ENCODE measurements at places on chromosomes 2 and 18.
A peak's percentile ranks its signal among the peaks of the same experiment; 100 is the strongest.

DNA sequence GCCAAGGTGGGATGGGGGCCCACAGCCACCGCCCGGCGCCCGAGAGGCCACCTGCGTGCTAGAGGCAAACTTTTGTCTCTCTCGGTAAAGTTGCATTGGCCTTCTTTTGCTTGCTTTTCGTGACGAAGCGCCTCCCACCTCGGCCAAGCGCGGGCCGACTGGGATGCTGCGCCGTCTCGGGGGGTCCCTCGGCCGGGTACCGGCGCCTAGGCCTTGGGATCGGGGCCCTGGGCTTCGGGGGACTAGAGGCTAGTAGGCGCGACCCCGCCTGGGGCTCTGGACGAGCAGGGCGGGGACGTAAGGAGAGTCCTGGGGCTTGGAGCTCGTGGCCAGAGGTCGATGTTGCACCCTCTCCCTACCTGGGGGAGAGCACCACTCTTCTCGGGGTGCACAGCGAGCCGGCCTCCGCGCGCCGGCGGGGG is 545 bp downstream of the GLI2 start:
- DNase-seq = no peak

GRCh38 chr2:16438613-16439321 is 226.9 kb downstream of the CYRIA start:
- DNase-seq = no peak

GRCh38 chr2:88657131-88657530 is 29.9 kb upstream of the EIF2AK3 start:
- DNase-seq = no peak

DNA sequence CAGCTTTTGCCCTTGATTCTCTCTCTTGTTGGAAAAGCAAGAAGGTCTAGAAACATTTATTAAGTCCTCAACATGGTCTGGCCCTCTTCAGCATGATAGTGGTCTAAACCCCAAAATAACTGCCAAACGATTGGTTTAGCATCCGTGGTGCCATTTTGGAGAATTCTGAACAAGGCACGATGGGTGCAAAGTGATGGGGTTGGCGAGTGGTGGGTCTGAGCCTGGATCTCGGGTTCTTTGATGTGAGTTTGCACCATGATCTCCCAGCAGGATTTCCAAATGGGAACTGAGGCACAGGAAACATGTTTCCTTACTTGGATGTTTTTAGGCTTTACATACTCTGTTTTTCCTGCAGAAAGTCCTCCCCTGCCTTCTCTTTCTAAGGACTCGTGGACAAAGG is 240.3 kb downstream of the MYCN start:
- DNase-seq = no peak

- DNase-seq = no peak
Observed at GRCh38 chr2:39325966-39326365, 82.2 kb upstream of the CDKL4 start.

- peak; percentile 78 for DNase-seq
Observed at GRCh38 chr2:207039225-207039624, 99.9 kb downstream of the CPO start.

- peak; percentile 69 for DNase-seq
Observed at GRCh38 chr2:182868054-182868796, 1.8 kb upstream of the FRZB start.

DNA sequence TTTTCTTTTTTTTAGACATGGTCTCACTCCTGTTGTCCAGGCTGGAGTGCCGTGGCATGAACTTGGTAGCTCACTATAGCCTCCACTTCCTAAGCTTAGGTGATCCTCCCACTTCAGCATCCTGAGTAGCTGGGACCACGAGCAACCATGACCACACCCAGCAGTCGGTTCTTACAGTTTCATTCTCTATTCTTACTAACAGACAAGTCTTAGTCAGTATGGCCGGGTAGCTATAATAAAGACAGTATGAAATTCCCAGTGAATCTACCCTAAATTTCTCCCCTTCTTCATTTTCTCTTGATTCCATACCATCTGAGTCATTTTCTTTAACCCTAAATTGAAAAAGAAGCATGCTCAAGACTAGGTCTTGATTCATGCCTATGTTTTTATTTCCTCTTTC is 775.3 kb upstream of the NRXN1 start:
- no peak for DNase-seq

- no peak for DNase-seq
Observed at GRCh38 chr2:56372071-56372656, 188.4 kb downstream of the CCDC85A start.

GRCh38 chr18:63319383-63320122 is at the start of gene BCL2:
BCL2 (minus strand) TSS chr18:63319769.
- peak; percentile 67 for DNase-seq

- no peak for DNase-seq
Observed at GRCh38 chr2:104547221-104547620, 306.7 kb upstream of the POU3F3 start.

- peak; percentile 2 for DNase-seq
Observed at GRCh38 chr2:166384774-166385173, 9.0 kb upstream of the SCN9A start.

DNA sequence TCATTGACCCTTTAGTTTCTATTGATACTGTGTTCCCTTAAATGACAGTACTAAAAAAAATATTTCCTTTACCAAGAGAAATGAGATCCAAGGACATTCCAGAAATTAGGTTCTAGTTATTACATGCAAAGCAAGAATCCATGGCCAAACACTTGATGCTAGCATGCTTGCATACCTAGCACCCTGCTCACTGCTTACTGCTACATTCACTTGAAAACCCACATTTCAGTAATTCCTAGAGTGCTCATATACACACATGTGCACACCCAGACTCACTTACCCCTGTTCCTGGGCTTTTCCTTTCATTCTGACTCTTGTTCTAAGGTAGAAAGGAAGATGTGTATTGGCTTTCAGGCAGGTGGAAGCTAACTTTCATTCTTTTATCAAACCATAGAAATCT is 395.9 kb downstream of the THSD7B start:
- DNase-seq = no peak

DNA sequence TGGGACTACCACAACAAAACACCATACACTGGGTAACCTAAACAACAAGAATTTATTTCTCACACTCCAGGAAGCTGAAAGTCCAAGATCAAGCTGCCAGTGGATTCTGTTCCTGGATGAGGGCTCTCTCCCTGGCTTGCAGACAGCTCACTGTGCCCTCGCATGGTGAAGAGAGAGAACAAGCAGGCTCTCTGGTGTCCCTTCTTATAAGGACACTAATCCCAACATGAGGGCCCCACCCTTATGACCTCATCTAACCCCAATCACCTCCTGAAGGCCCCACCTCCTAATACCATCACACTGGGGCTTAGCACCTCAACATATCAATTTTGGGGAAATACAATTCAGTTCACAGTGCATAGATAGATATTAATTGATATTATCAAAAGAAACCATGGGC is 83.5 kb downstream of the BIN1 start:
- DNase-seq = no peak

DNA sequence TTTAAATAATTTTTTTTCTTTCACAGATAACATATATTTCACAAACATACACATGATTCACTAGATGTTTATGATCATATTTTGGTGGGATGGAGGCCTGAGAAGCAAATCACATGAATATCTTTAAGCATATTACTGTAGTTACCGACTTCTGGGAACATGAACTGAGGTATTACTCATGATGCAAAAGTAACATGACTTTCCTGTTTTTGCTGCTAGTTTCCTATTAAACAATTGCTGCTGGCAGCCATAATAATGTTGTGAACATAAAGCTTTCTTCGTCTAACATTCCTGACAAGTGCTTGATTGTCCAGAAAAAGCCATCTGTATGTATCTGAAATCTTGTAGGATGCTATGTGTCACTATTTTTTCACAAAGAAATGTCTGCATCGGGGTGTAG is 145.4 kb downstream of the MTX2 start:
- DNase-seq = no peak

GRCh38 chr2:133312038-133312729 is 256.1 kb downstream of the NCKAP5 start:
- no peak for DNase-seq

GRCh38 chr2:168114619-168115018 is 132.8 kb downstream of the STK39 start:
- no peak for DNase-seq

DNA sequence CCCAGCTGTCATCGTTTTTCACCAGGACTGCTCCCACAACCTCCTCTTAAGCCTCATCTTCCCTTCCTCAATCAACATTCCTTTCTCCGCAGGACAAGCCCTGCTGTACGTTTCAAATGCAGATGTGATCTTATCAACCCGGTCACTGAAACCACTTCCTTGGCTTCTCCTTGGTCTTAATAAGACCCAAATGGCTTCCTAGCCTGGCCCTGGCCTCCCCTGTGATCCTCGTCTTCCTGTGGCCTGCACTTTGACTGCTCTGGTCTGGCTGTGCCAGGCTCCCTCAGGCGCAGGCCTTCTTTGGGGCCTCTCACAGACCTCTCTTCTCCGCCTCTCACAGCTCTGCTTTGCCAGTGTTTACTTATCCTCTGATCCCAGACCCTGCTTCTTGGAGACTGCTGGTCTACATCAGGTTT is 4.7 kb upstream of the ADNP2 start:
- no peak for DNase-seq

- no peak for DNase-seq
Observed at GRCh38 chr18:63336366-63337099, 17.0 kb upstream of the BCL2 start.

- DNase-seq = no peak
Observed at GRCh38 chr2:187338679-187339121, 109.4 kb downstream of the CALCRL start.

- DNase-seq = no peak
Observed at GRCh38 chr2:63539416-63540162, 48.7 kb downstream of the WDPCP start.

GRCh38 chr2:132473174-132473883 is 56.7 kb downstream of the GPR39 start:
- DNase-seq = no peak

- peak; percentile 84 for DNase-seq
Observed at GRCh38 chr2:3461801-3462492, 57.4 kb downstream of the ADI1 start.

DNA sequence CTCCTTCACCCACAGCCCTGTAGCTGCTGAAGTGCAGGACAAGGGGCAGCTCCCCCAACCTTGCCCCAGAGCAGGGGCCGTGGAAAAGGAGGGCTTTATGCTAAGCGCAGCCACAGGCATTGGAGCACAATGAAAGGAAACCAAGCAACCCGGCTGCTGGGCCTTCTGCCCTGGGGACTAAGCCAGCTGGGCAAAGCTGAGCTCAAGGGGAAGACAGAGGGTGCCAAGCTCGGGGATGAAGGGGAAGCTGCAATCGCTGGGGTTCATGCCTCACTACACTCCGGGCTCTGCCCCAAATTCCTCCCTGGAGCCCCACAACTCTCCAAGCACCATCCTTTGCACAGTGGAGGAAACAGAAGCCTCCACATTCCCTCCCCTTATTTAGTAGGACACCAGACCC is 12.4 kb downstream of the SFXN5 start:
- no peak for DNase-seq

DNA sequence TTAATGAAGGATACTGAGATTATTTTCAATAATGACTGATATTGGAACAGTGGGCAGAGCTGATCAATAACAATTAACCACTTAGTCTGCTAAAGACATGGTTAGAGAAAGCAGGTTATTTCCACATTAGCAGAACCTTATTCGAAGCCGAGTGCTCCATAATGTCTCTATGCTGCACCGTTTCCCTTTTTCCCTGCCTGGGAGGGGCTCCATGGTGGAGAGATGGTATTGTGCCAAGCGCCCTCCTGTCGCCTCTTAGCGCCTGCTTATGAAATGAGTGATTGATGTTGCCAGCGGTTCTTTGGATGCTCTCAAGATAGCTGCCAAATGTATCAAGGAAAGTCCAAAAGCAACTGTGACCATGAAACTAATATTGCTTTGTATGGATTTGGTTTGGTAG is 34.6 kb upstream of the INSIG2 start:
- no peak for DNase-seq

GRCh38 chr2:128789776-128790455 is 471.2 kb upstream of the HS6ST1 start:
- DNase-seq = no peak

DNA sequence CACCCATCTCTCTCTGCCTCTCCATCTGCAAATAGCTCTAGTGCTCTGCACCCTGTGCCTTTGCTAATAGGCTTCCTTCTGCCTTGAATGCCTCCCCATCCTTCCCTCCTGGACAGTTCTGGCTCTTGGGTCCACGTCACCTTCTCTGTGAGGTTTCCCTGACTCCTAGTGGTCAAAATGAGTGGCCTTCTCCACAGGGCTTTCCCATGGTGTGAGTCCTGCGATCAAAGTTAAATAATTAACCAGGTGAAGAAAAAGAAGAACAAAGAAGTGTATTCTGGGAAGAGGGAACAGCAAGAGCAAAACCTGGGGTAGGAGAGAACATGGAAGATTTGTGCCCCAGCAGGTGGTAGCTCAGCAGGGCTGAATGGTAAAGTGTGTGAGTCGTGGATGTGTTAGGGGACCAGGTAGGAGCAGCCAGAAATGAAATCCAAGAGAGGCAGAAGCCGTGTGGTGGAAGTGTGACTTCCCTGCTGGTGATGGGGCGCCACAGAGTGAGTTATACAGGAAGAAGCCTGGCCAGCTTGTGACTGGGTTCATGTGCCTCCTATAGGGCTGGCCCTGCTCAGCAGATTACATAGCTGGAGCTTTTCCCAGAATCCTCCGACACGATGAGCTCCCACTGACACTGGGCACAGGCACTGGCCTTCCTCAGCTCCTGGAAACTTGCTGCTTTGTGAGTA is 93.8 kb upstream of the LDAH start:
- DNase-seq = no peak

- no peak for DNase-seq
Observed at GRCh38 chr2:99101697-99102096, 39.8 kb upstream of the C2orf15 start.

DNA sequence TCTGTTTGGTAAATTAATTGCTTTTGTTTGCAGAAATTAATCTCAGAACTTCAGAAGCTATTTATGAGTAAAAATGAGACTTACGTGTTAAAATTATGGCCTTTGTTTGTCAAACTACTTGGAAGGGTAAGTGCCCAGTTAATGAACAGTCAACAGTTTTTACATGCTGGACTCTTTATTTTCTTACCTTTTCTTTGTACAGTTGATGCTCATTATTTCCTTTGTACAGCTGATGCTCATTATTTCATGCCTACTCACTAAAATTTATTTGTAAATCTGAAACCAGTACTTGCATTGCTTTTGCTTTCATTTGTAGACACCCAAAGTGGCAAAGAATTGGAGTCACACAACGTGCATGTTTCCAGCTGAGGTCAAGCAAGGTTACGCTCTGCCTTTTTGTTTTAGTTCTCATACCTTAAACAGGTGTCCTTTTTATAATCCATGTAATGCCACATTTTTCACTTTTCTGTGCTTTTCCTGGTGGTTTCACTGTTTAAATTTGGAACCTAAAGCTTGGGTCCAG is 13.3 kb downstream of the RIF1 start:
- DNase-seq = no peak

- DNase-seq = no peak
Observed at GRCh38 chr2:177313162-177313781, 48.7 kb upstream of the NFE2L2 start.

DNA sequence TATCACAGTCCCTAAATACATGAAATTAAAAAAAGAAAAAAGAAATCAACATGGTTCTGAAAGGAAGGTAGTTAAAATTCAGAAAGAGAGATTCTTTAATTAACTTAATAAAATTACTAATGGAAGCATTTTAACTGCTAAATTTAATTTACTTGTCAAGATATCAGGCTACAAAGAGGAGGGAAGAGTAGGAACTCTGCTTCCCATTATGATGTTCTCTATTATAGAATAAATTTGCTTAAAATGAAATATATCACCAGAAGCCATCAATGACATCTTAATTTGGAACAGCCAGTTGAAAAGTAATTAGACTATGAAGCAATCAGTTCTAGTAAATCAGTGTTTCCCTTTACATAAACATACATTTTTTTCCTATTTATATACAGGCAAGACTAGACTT is 611.8 kb upstream of the FANCL start:
- DNase-seq = no peak

Measured in NCI-H510A treated with DMSO at 0.1 percent for 48 hours (cell line).